Cardiac fibroblast (primary cell): ENCODE measurements at places on chromosomes 6 and 20.

DNA sequence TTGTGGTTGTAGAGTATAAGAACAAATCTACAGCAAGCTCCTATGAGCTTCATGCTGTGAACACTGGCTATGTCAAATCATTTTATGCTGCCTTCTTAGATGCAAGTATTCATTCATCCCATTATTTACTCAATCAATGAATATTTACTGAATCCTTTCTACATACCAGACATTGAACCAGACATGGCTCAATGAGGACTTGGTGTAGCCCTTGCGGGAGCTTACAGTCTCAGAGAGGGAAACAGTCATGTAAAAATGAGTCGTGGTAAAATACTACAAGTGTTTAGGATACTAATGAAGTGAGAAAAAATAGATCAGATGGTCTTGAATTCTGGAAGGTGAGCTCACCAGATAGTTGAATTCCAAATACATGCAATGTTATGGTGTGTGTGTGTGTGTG, 44.8 kb upstream of the ENPP1 start:
- no peak for DNase-seq

DNA sequence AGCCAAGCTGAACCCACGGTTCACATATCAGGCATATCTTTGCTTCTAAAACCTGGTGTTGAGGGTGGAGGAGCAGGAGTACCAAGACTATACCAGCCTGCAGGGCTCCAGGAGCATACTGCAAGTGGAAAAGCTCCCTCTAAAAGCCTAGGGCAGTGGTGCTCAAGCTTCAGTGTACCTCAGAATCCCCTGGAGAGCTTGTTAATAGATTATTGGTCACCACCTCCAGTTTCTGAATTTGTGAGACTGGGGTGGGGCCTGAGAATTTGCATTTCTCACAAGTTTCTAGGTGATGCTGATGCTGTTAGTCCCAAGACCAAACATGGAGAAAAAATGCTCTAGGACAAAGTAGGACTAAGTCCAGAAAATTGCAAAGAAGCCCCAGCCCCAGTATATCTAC, 65.4 kb downstream of the FILIP1 start:
- DNase-seq, result no peak

- no peak for DNase-seq
These were observed 82.6 kb downstream of the FAM217A start for GRCh38 chr6:3996349-3996748.

DNA sequence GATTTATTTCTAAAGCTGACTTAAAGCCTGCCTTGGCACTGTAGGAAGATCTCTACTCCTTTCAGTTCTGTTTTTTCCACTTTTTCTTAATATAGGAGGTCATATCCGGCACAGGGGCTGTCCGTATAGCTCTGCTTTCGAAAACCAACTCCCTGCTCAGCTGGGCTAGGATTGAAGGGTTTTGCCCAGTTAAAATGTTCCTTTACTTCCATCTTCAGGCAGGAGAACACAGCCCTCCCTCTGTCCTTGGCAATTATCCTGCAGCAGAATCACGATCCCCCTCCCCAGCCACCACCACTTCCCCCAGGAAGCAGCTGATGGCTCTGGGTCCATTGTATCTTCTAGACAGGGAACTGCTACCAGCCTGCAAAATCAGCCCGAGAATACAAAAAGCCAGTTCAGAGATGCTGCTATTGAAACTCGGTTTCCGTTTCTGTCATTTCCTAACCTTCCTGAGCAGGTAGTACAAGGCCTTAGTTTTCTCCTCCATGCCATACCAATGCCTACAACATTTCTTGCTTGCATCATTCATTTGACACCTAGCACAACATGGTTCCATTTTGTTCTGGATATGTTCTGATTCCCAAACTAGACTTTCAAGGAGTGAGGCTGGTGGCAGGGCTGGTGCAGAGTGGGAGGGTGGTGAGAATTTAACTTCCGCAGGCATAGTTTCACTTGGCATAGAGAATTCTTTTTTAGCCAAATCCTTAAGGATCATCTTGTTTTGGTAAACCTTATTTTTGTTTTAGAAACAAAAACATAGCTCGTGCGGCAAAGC, 53.9 kb downstream of the FAM50B start:
- no peak for DNase-seq

GRCh38 chr6:36245572-36246061, 24.2 kb upstream of the PNPLA1 start:
- DNase-seq, result no peak

GRCh38 chr20:51366155-51366886, 176.2 kb downstream of the NFATC2 start:
- DNase-seq, result peak; percentile 96

- peak; percentile 27 for DNase-seq
These were observed 110.1 kb downstream of the IYD start for GRCh38 chr6:150478656-150479545.

- peak; percentile 29 for DNase-seq
These were observed 35.3 kb downstream of the RALGAPA2 start for GRCh38 chr20:20677186-20677585.

- peak; percentile 42 for DNase-seq
These were observed 827 bp downstream of the E2F3 start for GRCh38 chr6:20402342-20403069.

DNA sequence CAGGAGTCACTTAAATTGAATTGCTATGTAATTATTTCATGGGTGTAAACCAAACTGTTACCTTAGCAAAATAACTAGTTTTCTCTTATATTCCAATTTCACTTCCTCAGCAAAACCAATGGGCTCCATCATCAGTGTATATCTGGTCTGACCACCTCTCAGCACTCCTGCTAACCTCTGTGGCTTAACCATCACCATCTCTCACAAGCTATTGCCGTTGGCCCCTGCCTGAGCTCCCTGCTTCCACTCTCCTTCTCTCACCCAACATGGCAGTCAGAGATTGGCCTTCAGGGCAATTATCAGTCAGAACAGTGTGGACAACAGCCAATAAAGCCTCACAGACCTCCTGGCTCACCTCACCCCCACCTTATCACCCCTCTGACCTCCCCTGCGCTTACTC, 124.0 kb downstream of the CARMIL1 start:
- DNase-seq, result no peak

- DNase-seq, result no peak
These were observed 6.1 kb upstream of the AFG1L start for GRCh38 chr6:108288742-108289141.

- DNase-seq, result no peak
These were observed 143.3 kb downstream of the LRFN2 start for GRCh38 chr6:40443842-40444241.
